ENCODE measurements at places on chromosomes 5 and 9.

DNA sequence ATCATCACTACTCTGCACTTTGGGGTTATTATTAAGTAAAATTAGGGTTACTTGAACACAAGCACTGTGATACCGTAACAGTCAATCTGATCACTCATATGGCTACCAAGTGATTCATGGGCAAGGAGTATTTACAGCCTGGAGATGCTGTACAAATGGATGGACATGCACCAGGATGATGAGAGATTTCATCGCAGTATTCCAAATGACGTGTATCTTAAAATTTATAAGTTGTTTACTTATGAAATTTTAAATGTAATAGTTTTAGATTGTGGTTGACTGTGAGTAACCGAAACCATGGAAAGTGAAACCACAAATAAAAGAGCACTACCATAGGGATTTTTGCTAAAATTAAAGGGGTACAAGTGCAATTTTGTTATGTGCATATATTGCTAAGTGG lies 462.2 kb upstream of the PTGER4 start:
- no peak for DNase-seq

DNA sequence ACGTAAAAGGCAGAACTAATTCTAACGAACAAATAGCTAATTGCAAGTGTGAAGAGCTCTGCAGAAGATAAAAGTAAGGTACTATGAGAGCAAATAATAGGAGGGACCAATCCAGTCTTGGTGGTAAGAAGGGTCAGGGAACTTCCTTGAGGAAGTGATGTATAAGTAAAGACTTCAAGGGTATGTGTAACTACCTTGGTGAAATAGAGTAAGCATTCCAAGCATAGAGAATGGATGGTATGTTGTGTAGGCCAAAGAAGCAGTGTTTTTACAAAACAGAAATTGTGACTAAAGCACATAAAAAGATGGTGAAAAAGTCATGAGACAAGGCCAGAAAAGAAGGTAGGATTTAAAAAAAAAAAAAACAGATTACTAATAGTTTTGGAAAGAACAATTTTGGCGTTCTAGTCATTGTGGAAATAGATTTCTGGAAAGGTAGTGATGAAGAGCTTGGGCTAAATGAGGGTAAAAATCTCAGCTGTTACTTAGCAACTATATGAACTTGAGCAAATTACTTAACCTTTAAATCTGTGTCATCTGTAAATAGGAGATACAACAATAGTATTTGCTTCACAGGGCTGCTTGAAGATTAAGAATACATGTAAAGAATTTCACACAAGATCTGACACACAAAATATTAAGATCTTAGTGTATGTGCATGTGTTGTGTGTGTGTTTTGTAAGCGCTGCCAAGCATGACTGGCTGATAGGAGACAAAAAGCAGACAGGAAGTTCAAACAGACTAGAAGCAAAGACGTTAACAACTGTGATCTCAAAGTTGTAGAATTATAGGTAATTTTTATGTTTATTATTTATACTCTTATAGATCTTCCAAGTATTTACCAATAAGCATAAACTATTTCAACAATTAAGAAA lies 73.5 kb downstream of the NR6A1 start:
- DNase-seq, result no peak

- DNase-seq, result no peak
Observed at GRCh38 chr9:34650816-34651215, 1.2 kb upstream of the IL11RA start.

GRCh38 chr9:134055981-134056461 lies 11.8 kb downstream of the BRD3 start:
- no peak for DNase-seq

- no peak for DNase-seq
Observed at GRCh38 chr5:157710882-157711281, 20.3 kb upstream of the THG1L start.

DNA sequence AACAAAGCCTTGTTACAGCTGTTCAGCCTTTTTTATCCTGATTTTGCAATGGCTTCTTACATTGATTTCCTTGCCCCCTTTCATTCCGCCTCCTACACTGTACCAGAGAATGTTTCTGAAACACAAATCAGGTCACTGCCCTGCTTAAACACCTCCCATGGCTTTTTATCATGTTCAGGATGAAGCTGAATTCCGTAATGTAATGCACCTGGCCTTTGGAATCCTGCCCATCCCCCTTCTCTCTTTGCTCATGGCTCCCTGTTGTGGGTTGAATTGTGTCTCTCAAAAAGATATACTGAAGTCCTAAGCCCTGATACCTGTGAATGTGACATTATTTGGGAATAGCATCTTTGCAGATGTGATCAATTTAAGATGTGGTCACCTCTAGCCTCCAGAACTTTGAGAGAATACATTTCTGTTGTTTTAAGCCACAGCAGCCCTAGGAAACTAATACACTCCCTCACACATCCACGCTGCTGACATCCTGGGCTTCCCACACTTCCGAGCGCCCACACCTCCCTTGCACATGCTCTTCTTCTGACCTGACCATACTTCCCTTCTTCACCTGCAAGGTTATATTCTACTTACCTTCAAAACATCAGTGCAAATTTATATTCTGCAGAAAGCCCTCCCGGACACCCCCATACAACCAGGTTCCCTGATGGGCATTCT lies 101.2 kb downstream of the DNAH5 start:
- DNase-seq, result no peak

DNA sequence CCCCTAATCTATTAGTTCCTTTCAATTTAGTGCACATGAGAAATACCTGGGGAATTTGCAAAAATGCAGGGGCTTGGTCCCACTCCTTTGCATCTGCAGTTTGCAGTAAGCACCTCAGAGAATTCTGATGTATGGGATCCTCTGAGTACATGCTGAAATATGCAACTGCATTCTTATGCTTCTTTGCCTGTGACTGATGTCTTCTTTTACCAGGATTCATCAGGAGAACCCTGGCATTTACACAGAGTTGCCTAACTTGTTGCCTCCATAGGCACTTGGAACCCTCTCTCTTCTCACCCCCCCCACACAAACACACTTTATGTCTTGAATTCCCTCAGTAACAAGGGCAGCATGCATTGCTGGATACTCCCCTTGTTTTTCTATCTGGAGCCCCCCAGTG lies 173.1 kb downstream of the KDM4C start:
- DNase-seq, result no peak

- DNase-seq, result no peak
Observed at GRCh38 chr5:40474250-40474649, 205.5 kb upstream of the PTGER4 start.

DNA sequence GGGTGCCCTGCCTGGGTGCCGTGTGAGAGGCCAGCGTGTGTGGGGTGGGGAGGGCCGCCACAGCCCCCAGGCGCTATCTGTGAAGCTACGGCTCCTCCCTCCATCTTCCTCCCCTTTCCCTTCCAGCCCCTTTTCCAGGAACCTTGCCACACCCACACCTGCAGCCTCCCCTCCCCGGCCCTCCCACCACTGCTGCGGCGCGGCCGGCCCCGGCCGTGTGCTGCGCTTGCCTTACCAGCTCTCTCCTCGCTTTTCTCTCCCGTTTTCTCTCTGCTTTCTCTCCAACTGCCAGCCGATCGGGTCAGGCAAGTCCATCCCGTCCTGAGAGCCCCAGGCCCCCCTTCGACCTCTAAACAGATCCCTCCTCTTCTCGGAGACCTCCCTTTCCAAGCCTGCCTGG lies 21.4 kb downstream of the GOLGA2 start:
- no peak for DNase-seq
